NCI-H510A (cell line): ENCODE measurements at places on chromosomes 4 and X.
A peak's percentile ranks its signal among the peaks of the same experiment; 100 is the strongest.

- DNase-seq: no peak
Measured at GRCh38 chrX:106684207-106684606, 42.3 kb upstream of the RNF128 start.

DNA sequence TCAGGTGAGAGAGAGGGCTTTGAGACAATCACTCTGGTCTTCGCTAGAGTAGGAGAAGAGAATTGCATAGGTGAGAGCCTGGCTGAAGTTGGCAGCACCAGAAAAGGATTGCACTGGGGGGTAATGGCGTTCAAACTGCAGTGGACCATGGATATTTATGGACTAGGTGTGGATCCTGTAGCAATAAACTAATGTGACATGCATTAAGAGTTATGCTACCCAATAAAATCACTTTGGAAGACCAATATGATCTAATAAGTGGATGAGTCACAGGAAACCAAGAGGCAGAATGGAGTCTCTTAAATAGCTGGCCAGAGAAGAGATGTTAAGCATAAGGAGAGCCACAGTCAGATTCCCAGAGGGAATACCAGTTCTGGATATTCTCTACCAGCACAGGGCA lies 259.8 kb downstream of the FBXO8 start:
- no peak for DNase-seq

DNA sequence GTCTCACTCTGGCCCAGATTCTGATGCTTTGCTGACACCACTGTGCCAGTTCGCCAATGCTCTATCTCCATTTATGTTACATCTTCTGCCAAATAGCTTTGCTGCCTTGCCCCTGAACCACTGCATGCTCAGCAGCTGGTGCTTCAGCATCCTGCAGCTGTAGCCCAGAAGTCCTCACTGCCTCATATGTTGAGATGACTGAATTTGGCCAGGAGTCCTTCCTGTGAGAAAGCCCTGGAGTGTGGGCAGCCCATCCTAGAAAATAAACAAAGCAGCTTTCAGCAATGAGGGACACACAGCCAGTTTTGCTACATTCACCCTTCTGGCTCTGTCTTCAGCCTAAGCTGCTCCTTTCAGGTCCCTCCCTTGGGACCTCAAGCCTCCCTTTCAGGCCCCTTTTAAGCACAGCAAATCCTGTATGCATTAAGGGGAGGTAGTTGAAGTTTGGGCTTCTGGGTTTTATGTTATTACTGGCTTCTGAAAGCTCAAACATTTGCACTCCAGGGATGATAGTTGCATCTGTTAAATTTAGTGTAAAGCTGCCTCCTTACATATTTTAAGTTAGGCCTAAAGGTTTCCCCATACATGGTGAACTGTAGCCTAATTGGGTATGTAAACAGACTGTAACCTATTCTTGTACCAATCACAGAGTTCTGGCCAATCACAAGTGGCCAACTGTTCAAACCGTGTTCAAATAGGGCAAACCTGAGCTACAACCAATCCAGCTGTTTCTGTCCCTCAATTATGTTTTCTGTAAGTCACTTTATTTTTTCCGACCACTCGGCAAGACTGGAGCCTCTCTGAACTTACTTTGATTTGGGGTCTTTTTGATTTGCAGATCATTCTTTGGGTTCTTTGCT lies 2.1 kb upstream of the TMEM165 start:
- DNase-seq: no peak

DNA sequence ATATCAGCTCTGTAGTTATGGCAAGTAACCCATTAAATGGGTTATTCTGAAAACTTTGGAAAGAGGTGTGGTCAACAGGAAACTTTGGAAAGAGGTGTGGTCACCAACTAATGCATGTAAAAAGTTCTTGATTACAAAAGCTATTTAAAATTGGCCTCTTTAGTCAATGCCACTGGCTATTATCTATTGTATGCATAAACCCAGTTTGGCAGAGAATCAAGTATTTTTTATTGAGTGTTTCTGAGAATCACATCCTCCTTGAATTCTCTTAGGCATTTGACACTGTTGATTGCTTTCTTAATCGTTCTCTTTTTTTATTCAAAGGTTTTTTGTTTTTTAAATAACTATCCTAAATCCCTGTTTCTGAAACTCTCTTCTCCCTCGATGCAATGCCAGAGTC lies 7.5 kb downstream of the P2RY4 start:
- DNase-seq: no peak

DNA sequence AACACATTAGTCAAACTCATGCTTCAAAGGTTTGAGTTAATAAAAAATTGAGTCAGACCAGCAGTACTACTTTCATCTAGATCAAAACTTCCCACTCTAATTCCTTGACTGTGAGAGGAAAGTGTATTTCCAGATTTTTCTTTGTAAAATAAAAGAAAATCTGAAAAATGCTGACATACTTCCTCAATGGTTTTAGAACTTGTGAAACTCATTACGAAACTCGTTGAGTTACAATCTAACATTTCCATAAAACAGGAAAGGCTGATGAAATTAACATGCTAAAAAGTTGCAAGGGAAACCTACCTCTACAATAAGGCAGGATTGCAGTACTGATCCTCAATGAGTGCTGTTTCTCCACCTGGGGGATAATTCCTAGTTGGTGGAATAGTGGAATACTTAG lies 217.8 kb upstream of the HCCS start:
- no peak for DNase-seq

- DNase-seq: no peak
Measured at GRCh38 chr4:20883231-20883630, 183.0 kb downstream of the PACRGL start.

- no peak for DNase-seq
Measured at GRCh38 chr4:153114771-153115321, 89.4 kb upstream of the TRIM2 start.

GRCh38 chr4:26692014-26692726 lies 108.3 kb downstream of the TBC1D19 start:
- no peak for DNase-seq

DNA sequence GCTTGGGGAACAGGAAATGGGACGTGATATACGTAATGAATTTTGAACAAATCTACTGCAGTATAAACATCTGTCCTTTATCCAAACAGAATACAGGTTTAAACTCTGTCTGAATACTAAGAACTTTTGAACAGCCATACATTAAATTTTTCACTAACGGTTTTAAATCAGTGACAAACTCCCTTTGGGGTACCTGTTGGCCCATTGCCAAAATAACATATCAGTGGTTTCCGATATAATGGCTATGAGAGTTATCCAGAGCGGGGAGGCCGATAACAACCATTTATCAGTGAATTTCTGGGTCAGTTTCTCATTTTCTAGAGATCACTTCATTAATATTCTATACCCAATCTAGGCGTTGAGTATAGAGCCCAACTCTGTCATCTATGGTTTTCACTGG lies 5.2 kb downstream of the SPIN2A start:
- DNase-seq: no peak

GRCh38 chrX:10566716-10567097 lies 53.7 kb downstream of the MID1 start:
- peak; percentile 10 for DNase-seq

- DNase-seq: no peak
Measured at GRCh38 chr4:186189656-186190055, 1.7 kb upstream of the CYP4V2 start.

- DNase-seq: no peak
Measured at GRCh38 chrX:104712515-104712914, 146.5 kb downstream of the IL1RAPL2 start.
